ENCODE measurements at places on chromosomes 7 and 10.

DNA sequence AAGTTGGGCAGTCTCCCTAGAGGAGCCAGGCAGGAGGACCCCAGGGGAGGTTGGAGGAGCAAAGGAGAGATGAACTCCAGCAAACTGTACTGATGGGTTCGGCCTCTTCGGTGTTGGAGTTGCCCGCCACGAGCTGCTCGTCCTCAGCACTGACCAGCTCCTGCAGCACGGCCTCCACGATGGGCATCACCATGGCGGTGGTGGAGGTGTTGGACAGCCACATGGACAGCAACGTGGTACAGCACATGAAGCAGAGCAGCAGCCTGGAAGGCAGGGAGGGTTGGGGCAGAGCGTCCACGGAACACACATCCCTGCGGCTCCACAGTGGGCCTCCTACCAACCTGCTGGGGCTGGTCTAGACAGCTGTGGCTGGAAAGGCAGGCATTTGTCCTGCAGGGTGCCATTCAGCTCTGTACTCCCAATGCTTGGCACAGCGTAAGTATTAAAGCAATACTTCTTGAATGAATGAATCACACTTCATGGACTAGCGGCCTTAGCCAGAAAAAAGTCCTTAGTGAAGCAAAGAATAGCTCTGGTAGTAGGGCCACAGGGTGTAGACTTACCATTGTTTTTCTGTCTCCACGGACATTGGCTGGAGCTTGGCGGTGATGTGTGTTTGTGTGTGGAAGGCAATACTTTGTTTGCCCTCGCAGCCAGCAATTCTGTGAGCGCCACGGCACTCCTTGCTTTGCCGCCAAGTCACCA lies 21.8 kb downstream of the SLC13A4 start:
- no peak for DNase-seq

DNA sequence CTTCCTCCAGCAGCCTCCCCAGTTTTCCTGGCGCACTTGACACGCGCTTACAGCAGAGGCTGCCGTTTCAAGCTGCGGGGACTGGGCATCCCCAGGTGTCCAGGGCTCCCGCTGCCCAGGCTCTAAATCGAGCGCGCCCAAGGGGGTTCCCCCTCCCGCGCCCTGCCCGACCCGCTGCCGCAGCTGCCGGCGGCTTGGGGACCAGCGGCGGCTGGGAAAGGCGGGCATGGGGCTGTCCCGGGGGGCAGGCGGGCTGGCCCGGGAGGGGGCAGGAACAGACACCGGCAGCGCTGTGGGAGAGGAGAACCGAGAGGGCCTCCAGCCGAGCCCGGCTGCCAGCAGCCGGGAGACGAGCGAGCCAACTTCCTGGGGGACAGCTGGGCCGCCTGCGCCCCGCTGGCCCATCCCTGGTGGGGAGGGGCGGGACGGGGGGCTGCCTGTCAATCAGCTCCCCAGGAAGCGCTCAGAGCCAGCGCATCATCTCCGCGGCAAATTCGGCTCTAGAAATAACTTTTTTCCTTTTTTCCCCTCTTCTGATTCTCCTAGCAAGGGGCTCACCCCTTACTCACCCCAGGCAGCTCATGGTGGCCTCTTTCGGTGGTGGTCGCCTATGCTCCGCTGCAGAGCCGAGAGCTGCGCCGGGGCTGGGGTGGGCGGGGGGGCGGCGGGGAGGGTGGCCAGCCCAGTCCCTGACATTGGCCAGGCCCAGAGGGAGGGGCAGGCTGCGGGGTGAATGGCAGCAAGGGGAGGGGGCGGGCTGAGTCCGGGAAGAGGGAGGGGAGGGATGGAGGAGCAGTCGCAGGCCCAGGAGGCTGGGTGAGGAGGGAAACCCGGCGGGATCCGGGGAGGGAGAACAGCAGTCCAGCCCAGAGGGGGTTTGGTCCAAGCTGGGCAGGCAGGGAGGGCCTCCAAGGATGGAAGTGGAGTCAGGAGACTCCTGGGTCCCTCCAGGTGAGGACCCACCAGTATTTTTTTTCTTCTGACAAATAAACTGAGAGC lies 14.7 kb downstream of the GRID2IP start:
- DNase-seq, result no peak

DNA sequence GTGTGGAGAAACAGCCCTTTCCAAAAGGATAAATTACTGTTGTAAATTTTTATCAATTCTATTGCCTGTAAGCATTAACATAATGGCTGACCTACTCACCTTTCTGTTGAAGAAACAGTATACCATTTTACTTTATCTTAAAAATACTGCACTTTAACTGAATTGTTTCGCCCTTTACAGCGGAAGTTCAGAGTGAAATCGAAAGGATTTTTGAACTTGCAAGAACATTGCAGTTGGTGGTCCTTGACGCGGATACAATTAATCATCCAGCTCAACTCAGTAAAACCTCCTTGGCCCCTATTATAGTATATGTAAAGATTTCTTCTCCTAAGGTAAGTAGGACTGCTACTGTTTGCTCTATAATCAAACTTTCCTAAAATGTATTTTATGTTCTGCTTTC lies 117.5 kb downstream of the NSUN6 start:
- DNase-seq, result no peak

- no peak for DNase-seq
Observed at GRCh38 chr10:2509081-2509531, 558.2 kb upstream of the PFKP start.

DNA sequence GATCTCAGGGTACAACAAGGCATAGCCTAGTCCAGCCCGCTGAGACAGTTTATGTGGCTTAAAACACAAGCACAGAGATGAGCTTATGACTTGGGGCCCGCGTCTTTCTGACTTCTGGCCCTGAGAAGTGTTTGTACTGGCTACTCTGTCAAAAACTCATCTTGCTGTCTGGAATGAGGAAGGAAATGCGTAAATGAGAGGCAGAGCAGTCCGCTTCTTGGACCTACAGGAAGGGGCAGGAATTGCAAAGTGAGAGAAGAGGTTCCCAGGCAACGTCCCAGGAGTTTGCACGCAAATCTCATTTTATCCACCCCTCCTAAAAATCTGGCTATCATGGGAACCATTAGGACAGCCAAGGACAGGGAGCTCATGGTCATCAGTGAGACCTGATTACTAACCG lies 5.5 kb downstream of the ANXA11 start:
- DNase-seq, result no peak

DNA sequence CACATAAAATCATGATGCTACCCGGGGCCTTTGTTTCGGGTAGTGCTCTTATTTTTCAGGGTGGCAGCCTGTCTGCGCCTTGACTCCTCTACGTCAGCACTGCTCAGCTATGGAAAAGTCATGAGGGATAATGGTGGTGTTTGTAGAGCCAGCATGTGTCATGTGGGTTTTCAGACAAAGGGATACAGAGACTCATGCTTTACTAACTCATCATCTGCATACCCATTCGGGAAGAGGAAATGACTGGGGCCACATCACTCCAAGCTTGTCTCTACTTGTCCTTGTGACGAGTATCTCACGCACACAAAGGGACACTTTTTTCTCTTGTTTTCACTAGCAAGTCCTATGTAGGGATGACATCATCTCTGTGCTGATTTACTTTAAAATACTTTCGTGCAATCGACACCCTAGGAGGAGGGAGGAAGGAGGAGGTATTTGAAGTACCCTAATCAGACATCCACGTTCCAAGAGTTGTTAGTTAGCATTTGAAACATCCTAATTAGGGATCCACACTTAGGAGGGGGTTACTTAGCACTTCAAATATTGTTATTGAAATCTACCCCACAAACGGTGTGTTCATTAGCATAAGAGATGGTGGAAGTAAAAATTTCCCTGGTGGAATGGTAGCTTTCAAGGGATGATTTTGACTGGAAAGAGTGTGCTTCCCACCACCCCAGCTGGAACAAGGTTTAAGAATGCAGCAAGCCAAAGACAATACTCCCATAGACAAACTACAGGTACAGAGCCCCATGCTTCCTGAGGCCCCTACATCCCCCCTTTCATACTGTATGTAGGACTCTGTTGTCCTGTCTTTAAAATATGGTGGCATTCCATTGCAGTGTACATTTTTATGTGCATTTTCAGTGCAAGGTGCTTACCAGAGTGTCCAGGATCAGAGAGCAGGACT lies 52.0 kb downstream of the THNSL1 start:
- DNase-seq, result no peak

DNA sequence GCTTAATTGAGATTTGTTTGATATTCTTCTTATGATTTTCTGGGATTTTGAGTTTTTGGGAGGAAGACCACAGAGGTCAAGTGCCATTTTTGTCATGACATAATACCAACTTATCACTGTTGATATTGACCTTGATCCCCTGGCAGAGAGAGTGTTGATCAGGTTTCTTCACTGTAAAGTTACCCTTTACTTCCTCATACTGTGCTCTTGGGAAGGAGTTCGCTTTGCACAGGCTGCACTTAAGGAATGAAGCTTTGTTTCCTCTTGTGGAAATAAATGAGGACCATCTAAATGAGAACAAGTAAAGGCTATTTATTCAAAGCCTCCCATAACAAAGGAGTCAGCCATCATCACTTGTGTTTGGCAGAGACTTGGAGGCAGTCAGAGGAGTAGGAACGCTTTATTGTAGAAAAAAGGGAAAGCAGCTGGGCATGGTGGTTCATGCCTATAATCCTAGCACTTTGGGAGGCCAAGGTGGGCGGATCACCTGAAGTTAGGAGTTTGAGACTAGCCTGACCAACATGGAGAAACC lies 16.1 kb downstream of the ST7 start:
- DNase-seq, result no peak

GRCh38 chr10:29874606-29875269 lies 184.6 kb downstream of the JCAD start:
- DNase-seq, result no peak

DNA sequence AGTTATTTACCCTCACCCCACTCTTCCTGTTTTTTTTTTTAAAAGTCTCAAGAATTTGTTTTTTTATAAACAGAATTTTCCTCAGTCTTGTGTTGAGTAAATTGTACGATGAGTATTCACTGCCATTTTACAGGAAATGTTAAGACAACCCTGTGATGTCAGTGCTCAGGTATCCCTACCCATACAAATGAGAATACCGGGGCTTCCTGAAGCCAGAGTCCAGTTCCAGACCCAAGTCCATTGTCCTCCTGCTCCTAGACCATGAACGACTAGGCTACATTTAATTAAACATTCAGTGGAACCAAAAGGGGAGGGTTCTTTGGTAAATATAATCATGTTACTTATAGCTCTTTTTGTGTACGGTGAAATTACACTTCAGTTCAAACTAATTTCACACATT lies 79.2 kb downstream of the GNAI1 start:
- no peak for DNase-seq

- DNase-seq, result no peak
Observed at GRCh38 chr7:44274623-44274975, 50.8 kb downstream of the CAMK2B start.

DNA sequence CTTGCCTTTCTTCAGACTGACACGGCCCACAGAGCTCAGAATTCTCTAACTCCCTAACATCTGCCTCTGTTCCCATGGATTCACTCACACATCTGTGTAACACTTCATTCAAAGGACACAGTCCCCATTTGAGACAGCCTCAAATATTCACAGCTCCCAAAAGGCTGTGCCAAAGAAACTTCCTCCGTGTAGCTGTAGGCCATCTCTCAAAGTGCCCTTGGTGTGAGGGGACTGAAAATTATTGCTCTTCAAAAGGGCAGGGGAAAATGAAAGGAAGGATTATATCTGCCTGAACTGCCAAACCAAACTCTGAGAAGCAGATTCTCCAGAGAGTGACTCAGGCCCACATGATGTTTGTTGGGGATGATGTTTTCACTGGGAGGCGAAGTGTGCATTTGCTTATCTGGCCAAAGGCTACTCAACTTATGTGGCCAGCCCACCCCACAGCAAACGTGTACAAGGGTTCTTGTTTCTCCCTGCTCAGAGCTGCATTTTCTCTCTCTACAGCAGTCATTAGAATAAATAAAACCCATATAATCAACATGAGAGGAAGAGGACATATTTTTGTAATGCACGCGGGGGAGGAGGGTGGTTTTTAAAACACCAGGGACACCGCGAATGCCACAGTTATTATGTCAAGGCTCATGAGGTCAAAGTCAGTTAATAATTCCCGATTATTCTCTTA lies 302.4 kb upstream of the NFE2L3 start:
- DNase-seq, result no peak

GRCh38 chr10:119029613-119030420 lies at the start of gene NANOS1:
TSS of gene NANOS1 (plus strand) at chr10:119029714. CDS start at chr10:119029802, 88 bp downstream.
- no peak for DNase-seq

DNA sequence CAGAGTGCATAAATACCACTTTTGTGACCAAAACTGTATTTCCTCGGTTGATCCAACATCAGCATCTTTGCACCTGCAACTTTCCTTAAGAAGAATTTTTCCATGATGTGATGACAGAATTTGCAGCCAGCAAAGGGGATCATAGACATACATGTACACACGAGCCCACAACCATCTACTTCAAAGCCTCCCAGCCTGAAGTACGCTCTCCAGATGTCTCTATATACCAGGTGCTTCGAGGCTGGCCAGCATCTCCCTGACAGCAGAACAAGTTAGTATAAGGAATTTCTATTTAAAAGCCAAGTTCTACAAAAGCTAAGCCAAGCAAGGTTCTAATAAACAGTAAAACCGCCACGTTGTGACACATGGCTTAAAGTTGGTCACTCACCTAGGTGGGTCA lies 328.5 kb downstream of the KCNMA1 start:
- no peak for DNase-seq

DNA sequence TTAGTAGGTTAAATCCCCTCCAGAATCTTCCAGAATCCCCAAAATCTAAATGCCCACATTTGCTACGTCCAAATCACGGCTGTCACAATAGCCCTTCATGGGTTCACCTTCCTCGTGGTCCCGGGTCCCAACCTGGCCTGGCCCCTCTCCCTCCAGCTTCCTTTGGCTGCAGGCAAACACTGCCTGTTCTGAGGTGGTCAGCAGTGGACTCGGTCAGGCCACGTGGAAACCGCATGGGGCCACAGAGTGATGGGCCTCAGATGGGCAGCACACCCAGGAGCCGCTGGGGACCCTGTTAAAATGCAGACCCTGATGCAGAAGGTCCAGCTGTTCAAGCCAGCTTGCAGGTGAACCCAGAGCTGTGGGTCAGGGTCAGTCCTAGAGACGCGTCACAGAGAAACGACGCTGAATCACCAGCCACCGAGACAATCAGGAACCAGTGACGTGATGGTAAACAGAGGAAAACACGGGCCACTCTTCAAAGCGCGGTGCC lies 588.6 kb downstream of the DNAJB6 start:
- no peak for DNase-seq

- DNase-seq, result peak; percentile 68
Observed at GRCh38 chr10:75187961-75188426, 22.6 kb upstream of the VDAC2 start.

DNA sequence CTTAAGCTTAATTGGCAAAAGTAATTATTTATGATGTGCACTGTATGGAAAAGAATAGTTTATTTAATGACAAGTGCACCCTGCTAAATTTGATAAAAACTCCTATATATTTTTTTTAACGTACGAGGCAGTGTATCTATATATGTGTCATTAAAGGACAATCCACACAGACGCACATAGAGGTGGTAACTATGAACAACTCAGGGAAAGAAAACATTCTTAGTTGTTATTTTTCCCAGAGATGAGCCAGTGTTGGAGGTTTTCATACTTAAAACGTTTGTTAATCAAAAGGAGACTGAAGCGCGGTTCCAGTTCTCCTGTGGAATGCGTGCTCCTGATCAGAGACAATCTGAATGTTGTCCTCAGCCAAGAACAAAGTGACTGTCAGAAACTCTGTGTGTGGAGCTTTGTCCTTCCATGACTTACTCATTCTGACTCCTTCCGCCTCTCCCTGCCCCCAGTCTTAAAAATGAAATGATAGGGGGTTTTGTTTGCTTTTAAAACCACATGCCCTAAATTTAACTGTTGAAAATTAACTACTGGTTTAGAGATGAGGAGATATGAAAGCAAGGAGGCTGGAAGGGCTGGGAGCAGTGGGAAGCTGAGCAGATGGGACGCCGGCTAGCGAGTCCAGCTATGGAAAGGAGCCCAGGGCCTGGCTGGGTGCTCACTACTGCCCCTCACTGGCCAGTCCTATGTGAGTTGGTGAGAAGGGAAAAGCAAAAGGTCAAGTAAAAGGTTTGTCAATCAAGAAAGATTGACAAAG lies 99.6 kb downstream of the SVIL start:
- DNase-seq, result no peak

Measured in germinal center (tissue), 1 donor.